Stimulated activated CD4-positive, alpha-beta T cell treated with anti-CD3 and anti-CD28 coated beads, Interleukin-15, amount 100 ng/mL, for 1 hour (primary cell): ENCODE measurements at places on chromosomes 1 and 21.

- no peak for DNase-seq
Observed at GRCh38 chr1:213956295-213956770, 31.4 kb upstream of the PROX1 start.

DNA sequence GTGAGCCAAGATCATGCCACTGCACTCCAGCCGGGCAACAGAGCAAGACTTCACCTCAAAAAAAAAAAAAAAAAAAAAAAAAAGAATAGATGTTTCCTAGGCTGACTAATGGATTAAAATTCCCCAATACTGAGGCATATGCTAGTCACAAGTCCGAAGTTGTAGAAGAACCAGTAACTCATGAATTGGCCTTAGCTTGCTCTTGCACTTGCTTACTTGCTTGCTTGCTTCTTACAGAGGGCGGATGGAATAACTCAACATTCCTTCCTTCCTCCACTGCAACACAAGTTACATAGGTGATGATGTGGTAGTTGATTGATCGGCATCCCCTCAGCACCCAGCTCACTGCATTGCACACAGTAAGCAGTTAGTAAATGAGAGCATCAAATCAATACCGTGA is 2.8 kb upstream of the TARS2 start:
- no peak for DNase-seq

- DNase-seq: no peak
Observed at GRCh38 chr1:243420016-243420945, 164.4 kb downstream of the SDCCAG8 start.

DNA sequence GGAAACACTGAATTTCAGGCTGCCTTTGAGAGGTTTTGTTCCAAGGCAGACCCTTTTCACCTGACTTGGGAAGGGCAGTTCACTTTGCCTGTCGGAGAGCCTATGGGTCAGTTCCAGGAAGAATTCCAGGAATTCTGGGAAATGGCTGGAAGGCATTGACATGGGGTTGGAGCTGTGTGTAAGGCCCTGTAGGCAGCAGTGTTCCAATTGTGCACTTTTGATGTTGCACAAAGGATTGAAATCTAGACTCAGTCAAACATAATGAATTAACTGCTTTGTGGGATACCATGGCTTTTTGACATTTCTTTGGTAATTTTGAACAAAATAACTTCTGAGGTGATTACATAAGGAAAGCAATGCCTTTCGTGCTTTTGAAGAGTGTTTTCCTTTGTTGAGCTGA is 184.6 kb downstream of the SDCCAG8 start:
- no peak for DNase-seq

GRCh38 chr1:61337981-61338848 is 255.9 kb downstream of the NFIA start:
- no peak for DNase-seq

GRCh38 chr1:16155537-16156410 is at the start of gene EPHA2:
Gene EPHA2 (minus strand): TSS chr1:16156069. CDS start chr1:16155932, 137 bp downstream.
- no peak for DNase-seq

DNA sequence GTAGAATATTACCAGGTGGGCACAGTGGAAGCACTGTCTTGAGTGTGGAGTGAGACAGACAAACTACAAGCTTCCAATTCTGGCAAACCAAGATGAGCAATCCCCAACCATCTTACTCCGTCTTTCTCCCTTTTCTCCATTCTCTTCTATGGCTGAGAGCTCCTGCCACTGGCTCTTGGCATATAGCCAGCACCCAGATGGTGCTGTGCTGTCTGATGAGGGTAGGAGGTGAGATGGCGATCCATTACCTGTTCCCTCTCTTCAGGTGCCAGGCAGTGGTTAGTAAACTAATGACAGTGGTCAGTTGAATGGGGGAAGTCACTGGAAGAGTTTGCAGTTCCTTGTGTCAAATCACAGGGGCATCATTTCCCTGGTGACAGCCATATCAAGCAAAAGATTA is 108.4 kb downstream of the FNBP1L start:
- no peak for DNase-seq

DNA sequence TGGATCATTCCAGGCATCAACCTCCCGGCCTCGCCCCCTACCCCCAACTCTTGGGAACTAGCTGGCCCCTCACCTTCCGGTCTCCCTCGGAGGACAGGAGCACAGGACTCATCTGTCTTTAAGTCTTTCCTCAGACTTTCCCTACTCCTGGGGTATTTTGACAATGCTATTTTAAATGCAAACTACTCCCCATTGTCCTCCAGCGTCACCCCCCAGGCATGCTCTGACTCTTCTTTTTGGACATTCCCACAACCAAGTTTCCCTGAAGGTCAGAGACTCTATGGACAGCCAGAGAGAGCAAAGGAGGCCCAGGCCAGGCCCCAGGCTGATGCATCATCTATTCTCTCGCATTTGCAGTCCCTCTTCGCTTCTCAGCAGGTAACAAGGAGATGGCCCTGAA is 424.3 kb downstream of the PCP4 start:
- DNase-seq: no peak

- DNase-seq: no peak
Observed at GRCh38 chr1:162019446-162019845, 4.2 kb downstream of the OLFML2B start.

GRCh38 chr1:64046243-64046642 is 157.2 kb upstream of the UBE2U start:
- no peak for DNase-seq

DNA sequence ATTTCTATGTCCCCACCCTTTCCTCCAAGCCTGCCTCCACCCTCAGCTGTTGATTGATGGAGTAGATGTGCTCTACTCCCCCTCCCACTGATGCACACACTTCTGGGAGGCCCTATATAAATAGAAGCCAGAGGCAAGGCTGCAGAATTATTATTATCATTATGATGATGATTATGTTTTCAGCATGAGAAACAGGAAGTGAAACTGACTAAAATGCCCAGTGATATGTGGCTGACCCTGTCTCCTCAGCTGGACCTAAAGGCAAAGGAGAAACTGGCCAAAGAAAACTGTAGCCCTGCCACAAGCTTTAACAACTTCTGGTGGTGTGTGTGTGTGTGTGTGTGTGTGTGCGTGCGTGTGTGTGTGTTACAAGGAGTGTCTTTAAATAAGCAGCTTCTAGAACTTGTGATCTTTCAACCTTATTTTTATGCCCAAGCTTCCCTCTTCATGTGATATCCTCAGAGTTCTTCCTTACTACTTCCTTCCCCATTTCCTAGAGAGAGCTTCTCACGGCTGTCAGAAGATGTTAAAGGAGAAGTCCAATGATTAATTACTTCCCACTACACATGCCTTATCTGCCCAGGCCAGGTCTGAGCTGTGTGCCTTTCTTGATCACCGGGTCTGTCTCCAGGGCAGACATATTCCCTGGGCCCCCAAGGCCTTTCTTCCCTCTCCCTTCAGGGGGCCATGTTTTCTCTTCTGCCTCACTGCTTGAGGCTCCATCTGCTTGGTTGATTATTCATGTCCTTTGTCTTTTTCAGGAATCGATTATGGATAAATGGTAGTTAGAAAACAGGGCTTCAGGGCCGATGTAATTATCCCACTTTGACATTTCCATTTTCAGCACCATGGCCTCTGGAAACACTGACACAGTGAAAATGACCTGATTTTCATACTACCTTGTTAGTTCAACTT is 11.6 kb upstream of the MAPKAPK2 start:
- no peak for DNase-seq

- no peak for DNase-seq
Observed at GRCh38 chr1:218383681-218384080, 38.5 kb downstream of the TGFB2 start.

DNA sequence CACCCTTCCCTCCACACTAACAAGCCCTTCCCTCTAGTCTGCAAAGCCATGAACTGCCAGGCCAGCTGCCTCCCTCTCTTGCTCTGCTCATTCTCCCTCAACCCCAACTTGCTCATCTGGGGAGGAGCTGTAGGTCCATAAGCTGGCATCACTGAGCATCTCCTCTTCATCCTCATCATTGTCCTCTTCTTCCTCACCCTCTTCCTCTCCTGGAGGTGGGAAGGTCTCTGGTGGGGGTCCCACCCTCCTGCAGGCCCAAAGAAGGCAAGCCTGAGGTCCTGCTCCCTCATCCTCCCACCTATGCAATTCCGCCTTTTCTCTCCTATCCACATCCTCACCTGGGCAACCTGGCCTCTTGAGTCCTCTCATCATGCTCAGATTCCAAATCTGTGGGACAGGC is 2.7 kb downstream of the ZNF692 start:
- DNase-seq: no peak

GRCh38 chr21:32653326-32653901 is 41.2 kb upstream of the CFAP298 start:
- no peak for DNase-seq

DNA sequence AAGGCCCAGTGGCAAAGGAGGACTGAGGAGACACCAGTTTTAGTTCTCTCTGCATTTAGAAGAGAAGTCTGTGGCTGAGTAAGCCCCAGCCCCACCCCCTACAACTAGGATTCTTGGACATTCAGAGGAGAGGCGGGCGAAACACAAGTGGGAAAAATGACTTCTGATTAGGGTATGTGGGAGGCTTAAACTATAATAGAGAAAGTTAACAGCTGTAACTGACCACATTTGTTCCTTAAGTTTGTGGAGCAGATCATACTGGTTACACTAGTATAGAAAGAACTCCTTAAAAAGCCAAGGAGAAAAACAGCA is 11.2 kb upstream of the TRIM33 start:
- DNase-seq: no peak

GRCh38 chr1:110770832-110771231 is 96.1 kb upstream of the KCNA3 start:
- DNase-seq: no peak

DNA sequence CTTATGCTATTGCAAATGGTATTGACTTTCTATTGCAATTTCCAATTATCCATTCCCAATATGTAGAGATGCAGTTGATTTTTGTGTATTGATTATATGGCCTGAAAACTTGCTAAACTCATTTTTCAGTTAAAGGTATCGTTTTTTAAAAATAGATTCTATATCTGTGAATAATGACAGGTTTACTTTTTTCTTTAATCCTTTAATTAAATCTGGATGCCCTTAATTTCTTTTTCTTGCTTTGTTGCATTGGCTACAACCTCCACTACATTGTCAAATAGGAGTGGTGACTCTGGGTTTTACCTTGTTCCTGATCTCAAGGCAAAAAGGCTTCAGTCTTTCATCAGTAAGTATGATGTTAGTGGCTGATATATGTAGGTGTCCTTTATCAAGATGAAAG is 522.4 kb downstream of the MATN1 start:
- no peak for DNase-seq

DNA sequence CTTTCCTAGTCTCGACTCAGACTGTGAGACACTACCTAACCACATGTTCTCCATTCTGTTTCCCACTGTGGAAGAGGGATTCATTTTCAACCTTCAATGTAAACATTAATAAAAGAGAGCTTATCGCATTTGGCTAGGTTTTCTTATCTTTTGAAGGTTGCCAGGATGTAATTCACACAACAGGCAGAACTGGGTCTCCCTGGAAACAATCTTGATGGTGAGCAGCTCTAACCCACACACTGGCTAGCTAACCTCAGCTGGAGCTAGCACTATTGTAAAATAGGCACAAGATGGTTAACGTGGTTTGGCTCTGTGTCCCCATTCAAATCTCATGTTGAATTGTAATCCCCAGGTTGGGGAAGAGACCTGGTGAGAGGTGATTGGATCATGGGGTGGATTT is 75.1 kb downstream of the ZSCAN20 start:
- no peak for DNase-seq
